ENCODE measurements at places on chromosomes 3 and 15. TPM values are rescaled to one million over a fixed set of nuclear protein-coding genes. Genes with fewer than 3 reads are reported as not detected.

LRRC31 gene
- total RNA-seq = not detected

OSBPL10 gene
- 10.3 TPM for total RNA-seq

ROBO1 gene
- total RNA-seq = 71.0 TPM

GSK3B gene
- 42.6 TPM for total RNA-seq

MAP1A gene
- total RNA-seq = 0.06 TPM

INO80 gene
- total RNA-seq = 18.5 TPM

PLA2G4D gene
- total RNA-seq = not detected

HEMK1 gene
- total RNA-seq = 9.8 TPM

IL12A gene
- total RNA-seq = 1.1 TPM

STRIT1 gene
- not detected for total RNA-seq

CSPG5 gene
- total RNA-seq = not detected

ZBTB47 gene
- total RNA-seq = 3.1 TPM

MEGF11 gene
- not detected for total RNA-seq

SEMA3B gene
- total RNA-seq = 25.6 TPM

ZNF80 gene
- not detected for total RNA-seq

CORO2B gene
- 0.35 TPM for total RNA-seq

HTR3C gene
- total RNA-seq = not detected

C3orf49 gene
- total RNA-seq = not detected

NPAP1 gene
- total RNA-seq = not detected

ROPN1 gene
- not detected for total RNA-seq

MYLK gene
- total RNA-seq = 34.9 TPM

ZPLD1 gene
- not detected for total RNA-seq

CFAP100 gene
- not detected for total RNA-seq

SEMA6D gene
- not detected for total RNA-seq

CTXN2 gene
- total RNA-seq = not detected

RHOV gene
- total RNA-seq = 0.15 TPM

LRIG1 gene
- total RNA-seq = 16.3 TPM

CCPG1 gene
- total RNA-seq = 15.9 TPM

CYP8B1 gene
- 0.90 TPM for total RNA-seq

MED12L gene
- total RNA-seq = 0.81 TPM
